HepG2 (cell line): ENCODE measurements at places on chromosomes 5 and 9.

- DNase-seq = no peak
These were observed 71.2 kb upstream of the NR4A3 start for GRCh38 chr9:99750526-99750925.

GRCh38 chr9:76642701-76643209 is 121.5 kb upstream of the PCA3 start:
- no peak for DNase-seq

DNA sequence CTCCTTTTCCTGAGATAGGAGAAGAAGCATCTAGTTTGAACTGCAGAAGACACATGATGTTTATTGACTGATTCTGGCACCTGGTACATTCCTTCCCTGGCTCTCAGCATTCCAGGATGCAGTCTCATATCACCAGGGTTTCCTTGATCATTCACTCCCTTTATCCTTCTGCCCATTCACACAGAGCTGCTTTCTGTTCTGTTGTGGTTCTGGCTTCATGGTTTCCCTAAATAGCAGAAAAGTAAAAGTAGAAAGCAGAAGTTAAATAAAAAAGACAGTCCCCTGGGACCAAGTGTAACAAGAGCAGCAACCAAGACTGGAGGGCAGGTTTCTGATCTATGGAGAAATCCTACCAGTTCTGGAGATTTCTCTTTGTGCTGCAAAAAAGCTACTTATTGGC is 3.2 kb downstream of the IFNA8 start:
- no peak for DNase-seq

DNA sequence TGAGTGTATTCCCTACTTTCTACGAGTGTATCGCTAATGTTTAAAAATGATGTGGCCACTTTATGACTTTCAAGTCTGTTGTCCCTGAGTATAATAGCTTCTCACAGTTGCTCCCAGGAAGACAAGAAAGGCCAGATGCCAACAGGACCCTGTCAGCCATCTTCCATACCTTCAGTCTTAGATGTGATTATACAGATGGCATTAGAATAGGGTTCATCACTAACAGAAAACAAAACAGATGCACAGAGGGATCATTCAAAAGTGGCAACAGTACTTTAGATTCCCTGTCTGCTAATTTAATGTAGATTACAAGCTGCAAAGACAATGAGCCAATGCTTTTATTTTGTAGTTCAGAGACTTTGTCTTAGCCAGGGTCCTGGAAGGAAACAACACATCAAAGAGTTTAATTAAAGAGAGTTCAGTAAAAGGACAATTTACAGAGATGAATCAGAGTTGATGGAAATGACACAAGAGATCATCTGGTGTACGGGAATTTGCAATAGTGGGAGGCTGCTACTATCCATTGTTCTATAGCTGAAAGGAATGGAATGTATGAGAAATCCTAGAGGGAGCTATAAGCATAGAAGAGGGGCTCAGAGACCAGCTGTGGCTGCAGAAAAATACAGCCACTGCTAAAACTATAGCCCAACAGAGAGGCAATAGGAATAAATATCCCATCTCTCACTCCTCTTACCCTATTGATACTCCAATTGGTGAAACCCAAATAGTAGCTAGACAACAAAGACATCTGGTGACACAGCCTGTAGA is 393.7 kb upstream of the SMC2 start:
- no peak for DNase-seq

DNA sequence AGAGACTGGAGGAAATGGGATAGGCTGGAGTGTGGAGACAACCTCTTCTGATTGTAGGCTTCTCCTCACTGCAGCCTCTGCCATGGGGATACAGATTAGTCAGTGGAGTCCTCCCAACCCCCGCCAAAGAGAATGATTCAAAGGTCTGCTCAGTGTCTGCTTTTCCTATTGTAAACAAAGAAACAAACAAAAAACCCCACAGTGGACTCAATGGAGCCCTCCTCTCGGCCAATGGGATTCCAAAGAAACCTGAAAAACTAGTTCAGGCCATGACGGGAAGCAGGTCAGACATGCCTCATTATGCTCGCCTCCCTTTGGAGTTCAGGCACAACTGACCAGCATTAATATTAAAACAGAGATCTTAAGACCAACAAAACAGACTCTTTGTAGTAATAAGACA is 85.8 kb downstream of the SEC61B start:
- no peak for DNase-seq

DNA sequence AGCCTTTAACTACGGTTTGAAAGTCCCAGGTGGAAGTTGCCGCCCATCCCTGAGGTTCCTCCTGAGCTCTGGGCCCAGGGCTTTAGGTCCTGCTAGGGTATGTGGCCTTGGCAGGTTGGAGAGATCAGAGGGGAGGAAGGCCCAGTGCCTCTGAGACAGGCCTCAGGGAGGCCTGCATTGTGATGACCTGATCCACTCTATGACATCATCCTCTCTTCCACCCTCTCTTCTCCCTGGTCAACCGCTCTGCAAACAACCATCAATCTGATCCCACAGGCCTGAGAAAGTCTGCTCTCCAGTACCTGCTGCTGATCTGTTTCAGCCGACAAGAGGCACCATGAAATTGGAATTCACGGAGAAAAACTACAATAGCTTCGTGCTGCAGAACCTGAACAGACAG is at the start of gene CCIN:
Gene CCIN, plus strand, starts transcription at position 223 of the 400 bp plus-strand sequence. Its CDS starts 115 bp downstream, at position 338.
- DNase-seq = no peak

GRCh38 chr9:3989915-3990314 is 310.0 kb downstream of the GLIS3 start:
- DNase-seq = no peak

DNA sequence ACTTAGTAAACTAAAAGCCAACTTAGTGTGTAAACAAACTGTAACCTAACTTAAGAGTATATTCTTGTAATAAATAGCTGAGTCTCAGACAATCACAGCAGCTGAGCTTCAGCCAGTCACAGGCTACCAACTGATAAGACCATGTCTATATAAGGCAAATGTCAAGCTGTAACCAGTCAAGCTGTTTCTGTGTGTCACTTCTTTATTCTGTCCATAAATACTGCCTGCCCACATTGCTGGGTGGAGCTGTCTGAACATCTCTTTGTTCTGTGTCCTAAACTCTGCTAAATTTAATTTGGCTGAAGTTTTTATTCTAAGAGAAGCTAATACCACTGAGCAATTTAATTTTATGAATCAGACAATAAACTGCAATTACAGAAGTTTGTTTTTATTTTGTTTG is 412.1 kb upstream of the CDH10 start:
- no peak for DNase-seq

DNA sequence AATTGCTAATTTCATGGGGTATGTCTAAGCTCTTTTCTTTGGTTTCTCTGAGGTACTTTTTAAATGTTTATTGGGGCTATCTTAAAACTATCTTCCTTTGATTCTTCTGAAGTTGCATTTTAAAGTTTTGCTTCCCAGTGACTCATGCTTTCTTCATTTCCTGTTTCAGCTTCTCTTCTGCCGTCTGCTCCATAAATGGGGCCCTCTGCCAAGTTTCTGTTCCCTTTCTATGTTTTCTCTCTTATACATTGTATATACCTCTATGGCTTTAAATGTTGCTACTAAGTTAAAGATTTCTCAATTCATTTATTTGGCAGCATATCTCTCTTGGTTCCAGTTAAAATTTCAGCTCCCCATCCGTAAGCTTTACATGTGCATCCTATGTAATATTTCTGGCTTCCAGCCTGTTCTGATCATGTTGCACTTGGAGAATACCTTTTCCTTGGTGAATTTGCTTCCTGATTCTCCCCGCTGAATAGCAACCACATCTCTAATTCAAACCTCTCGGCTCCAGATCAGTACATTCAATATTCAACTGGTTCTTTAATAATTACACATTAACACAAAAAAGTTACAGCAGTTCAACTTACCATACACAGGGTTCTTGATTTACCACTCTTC is 125.3 kb downstream of the ST8SIA4 start:
- DNase-seq = no peak

DNA sequence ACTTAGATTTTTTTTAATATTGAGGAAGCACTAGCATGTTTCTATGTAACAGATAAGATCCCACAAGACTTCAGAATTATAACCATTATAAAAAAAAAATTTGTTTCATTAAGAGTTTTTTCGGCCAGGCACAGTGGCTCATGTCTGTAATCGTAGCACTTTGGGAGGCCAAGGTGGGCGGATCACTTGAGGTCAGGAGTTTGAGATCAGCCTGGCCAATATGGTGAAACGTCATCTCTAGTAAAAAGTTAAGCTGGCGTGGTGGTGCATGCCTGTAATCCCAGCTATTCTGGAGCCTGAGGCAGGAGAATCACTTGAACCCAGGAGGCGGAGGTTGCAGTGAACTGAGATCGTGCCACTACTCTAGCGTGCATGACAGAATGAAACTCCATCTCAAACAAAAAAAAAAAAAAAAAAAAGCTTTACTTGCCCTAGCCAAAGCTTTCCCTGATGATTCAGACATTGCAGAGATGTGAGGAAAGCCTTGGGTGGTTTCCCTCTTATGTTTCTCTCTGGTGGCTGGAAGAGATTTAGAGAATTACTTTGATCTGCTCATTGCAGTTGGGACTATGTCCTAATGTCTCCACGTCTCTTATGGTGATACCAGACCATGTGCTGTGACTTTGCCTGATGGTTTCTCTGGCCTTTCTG is 65.4 kb downstream of the EGFLAM start:
- no peak for DNase-seq

- no peak for DNase-seq
These were observed 69.3 kb downstream of the NTNG2 start for GRCh38 chr9:132231019-132231701.

- no peak for DNase-seq
These were observed 131.9 kb downstream of the CDK5RAP2 start for GRCh38 chr9:120447959-120448500.

DNA sequence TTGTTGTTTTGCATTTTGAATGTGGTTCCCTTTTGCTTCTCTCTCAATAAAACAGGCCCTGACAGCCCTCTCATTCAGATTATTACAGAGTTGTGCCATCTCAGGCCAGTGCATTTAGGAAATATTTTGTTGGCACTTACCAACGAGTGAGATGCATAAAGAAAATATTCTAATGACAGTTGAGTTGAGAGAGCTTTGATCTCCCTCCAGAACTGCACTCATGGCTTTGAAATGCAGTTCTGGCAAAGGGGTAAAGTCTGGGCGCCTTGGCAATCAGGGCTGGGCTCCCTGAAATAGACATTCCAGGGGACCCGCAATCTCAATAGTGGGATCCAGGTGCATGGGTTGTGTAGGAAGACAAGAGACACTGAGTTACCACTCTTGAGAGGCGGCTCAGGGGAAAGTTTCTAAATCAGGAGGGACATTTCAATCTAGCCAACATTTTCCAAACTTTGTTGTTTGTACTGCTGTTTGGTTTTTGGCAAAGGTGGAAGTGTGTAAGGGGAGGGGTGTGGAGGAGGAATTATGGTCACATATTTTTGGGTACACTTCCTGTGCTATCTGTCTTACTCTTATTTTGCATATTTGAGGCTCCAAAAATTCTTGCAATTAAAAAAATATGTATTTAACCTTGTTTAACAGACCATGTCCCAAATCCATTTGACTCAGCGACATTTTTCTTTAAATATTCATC is 48.8 kb downstream of the PAPPA start:
- no peak for DNase-seq

DNA sequence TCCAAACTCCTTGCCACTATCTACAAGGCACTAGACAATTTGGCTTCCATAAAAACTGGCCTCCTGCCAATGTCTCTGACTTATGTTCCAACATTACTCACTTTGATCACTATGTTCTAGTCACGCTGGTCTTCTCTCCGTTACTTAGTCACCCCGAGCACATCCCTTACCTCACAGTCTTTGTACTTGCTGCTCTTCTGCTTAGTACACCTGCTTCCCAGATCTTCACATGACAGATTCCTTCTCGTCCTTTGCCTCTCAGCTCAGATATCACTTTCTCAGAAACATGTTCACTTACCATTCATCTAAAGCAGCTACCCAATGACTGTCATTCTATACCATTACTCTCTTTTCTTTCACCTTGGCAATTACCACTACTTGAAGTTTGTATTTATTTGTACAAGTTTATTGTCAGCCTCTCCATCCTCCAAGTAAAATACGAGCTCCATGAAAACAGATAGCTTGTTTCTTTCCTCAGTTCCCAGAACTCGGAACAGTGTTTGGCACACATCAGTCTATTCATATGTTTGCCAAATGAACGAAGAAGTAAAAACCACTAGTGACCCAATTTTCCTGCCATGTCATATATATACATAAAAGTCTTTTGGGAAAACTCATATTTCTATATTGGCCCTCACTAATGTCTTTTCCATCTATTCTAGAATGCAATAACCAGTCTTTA is 5.9 kb upstream of the SLC22A5 start:
- DNase-seq = no peak

DNA sequence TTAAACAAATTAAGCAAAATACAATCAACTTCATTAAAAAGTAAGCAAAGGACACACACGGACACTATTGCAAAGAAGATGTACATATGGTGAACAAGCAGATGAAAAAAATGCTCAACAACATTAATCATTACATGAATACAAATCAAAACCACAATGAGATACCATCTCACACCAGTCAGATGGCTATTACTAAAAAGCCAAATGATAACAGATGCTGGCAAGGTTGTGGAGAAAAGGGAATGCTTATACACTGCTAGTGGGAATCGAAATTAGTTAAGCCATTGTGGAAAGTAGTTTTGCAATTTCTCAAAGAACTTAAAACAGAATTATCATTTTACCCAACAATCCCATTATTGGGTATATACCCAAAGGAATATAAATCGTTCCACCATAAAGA is 636.2 kb upstream of the ST8SIA4 start:
- no peak for DNase-seq

DNA sequence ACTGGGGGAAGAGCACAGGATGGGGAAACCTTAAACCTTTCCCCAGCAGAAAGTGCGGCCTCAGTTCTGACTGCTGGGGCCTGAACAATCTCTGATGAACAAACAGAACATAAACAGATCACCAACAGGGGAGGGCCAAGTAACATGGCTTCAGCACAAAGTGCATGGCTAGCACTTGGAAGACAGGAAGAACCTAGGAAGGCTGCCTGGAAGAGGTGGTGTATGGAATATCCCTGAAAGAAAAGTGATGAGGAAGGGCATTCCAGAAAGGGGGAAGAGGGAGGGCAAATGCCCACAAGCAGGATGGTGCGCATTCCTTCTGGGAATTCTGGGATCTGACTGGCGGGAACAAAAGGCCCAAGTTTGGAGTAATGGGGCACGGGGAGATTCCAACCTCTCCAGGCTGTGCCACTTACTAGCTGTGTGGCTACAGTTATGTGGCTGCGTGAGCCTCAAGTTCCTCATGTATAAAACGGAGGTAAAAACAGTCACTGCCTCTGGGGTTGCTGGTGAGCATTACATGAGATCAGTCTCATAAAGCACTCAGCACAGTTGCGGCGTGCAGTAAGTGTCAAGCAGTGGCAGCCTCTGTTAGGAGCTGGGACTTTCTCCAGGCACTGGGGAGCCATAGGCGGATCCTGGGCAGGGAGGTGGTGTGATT is 1.6 kb downstream of the PDGFRB start:
- DNase-seq = peak; percentile 30

- DNase-seq = no peak
These were observed 26.4 kb downstream of the PDCD1LG2 start for GRCh38 chr9:5536684-5537083.

DNA sequence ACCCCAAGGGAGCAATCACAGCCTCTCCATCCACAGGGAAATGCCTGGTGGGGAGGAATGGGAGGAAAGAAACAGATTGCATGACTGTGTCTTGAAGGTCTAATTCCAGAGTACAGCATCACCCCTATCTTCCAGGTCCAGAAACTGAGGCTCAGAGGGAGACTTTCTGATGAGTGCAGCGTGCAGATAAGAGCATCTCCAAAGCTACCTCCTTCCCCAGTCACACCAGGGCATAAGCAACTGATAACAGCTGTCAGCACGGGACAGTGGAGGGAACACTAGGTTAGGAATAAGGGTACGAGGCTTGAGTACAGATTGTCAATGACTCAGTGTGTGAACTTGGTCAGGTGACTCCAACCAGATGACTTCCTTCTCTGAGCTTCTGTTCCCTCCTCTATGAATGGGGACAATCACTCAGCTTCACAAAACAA is 126.9 kb downstream of the KCNIP1 start:
- DNase-seq = no peak
